Heart right ventricle (tissue), 16 donors: ENCODE measurements at places on chromosomes 11 and 22. TPM values are rescaled to one million over a fixed set of nuclear protein-coding genes. Genes with fewer than 3 reads are reported as not detected.

The RAB39A gene
- total RNA-seq = 0.15 TPM

The NRGN gene
- total RNA-seq = 4.6 TPM

The CLTCL1 gene
- total RNA-seq = 9.1 TPM

The PHF21B gene
- 0.49 TPM for total RNA-seq

GRCh38 chr11:75389925-75390324 lies 9.4 kb upstream of the RPS3 start:
- DNase-seq = no peak
- no peak overlapping the region for H3K4me3 ChIP-seq
- no peaks in the 10 kb centered on the region for H3K27me3 ChIP-seq
- H3K36me3 ChIP-seq = no peaks in the 10 kb centered on the region
- H3K4me1 ChIP-seq = peaks cover 7% of the 10 kb centered on the region
- no peak overlapping the region for H3K27ac ChIP-seq

GRCh38 chr11:92611157-92611556 lies 358.3 kb upstream of the MTNR1B start:
- no peak overlapping the region for H3K4me3 ChIP-seq
- H3K27me3 ChIP-seq = no peaks in the 10 kb centered on the region
- DNase-seq = no peak
- H3K36me3 ChIP-seq = no peaks in the 10 kb centered on the region

DNA sequence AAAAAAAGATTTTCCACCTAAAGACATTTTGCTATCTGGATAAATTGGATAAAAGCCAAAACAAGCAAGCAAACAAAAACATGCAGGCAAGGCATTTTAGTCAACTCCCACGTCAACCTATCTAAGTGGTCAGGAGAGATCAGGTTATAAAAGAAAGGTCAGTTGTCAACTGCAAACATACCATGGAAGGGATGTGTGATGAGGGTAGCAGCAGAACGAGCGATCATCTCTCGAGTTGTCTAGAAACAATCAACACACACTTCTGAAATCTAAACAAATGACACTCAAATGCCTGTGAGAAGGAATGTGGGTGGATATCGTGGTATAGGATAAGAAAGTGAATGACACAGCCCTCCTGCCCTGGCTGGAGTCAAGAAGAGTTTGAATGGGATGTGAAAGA lies 10.9 kb downstream of the MTCH2 start:
- H3K36me3 ChIP-seq = peaks cover 100% of the 10 kb centered on the region
- H3K27ac ChIP-seq = no peak overlapping the region
- H3K4me3 ChIP-seq = no peak overlapping the region

DNA sequence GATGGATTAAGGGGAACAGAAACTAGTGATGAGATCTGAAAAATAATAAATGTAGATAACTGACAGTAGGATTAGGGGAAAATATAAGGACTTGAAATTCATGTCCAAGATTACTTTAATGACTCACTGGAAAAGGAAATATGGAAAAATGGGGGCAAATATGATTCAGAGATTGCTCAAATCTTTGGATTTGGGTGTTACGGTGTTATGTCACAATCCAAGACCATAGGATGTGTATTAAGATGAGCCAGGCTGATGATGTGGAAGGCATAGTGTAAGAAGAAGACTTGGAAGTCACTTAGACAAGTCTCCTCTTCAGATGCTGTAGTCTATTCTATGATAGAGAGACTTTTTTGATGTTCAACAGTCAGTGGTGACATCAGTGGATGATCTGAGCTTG lies 323.7 kb downstream of the LUZP2 start:
- H3K27ac ChIP-seq = no peak overlapping the region
- H3K36me3 ChIP-seq = no peaks in the 10 kb centered on the region
- no peak overlapping the region for H3K4me3 ChIP-seq
- H3K4me1 ChIP-seq = no peaks in the 10 kb centered on the region
- DNase-seq = no peak

- H3K4me3 ChIP-seq = no peak overlapping the region
- H3K4me1 ChIP-seq = peaks cover 87% of the 10 kb centered on the region
Measured at GRCh38 chr11:124892750-124893454, 4.8 kb downstream of the ROBO4 start.

DNA sequence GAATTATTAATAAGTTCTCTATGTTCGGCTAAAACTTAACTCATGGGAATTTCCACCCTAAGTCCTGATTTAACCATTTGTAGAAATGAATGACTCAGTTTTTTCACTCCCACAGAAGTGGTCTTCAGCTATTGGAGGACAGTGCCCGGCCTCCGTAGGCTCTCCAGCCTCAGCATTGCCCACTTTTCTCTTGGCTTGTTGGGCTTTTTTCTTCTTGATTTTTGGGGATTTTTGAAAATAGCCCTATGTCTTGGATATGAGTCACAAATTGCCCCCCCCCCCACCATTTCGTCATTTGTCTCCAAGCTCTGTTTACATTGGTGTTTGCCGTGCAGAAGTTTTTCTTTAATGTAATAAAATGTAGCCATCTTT lies 66.7 kb downstream of the PACS1 start:
- no peak overlapping the region for H3K27ac ChIP-seq
- H3K4me1 ChIP-seq = peaks cover 29% of the 10 kb centered on the region
- peaks cover 3% of the 10 kb centered on the region for H3K36me3 ChIP-seq

DNA sequence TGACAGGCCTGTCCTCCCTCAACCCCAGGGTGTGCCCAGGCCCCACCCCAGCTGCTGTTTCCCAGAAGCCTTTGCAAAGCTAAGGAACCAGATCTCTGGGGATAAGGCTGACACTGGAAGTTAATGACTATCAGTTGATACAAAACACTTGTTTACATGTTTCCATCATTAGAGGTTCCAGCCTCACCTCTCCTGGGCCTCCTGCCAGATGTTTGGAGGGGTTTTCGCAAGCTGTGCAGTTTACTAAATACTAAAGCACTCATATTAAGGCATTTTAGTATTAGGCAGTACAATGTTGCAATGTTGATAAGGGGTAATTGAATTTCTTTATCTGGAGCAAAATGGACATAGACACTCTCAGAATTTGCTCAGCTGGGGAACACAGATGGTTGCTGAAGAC lies 218.7 kb downstream of the INSC start:
- no peak overlapping the region for H3K27ac ChIP-seq
- H3K27me3 ChIP-seq = no peaks in the 10 kb centered on the region
- H3K36me3 ChIP-seq = no peaks in the 10 kb centered on the region
- no peak for DNase-seq

- no peak overlapping the region for H3K4me3 ChIP-seq
- DNase-seq = no peak
- no peaks in the 10 kb centered on the region for H3K27me3 ChIP-seq
- H3K36me3 ChIP-seq = no peaks in the 10 kb centered on the region
- no peaks in the 10 kb centered on the region for H3K4me1 ChIP-seq
- peak overlapping the region; percentile 46 for H3K27ac ChIP-seq
Measured at GRCh38 chr11:27392278-27393114, 29.5 kb upstream of the CCDC34 start.

GRCh38 chr22:22703203-22703570 lies 58.8 kb downstream of the GGTLC2 start:
- H3K4me3 ChIP-seq = no peak overlapping the region
- DNase-seq = no peak
- H3K27ac ChIP-seq = no peak overlapping the region
- H3K36me3 ChIP-seq = no peaks in the 10 kb centered on the region
- H3K27me3 ChIP-seq = no peaks in the 10 kb centered on the region

- no peaks in the 10 kb centered on the region for H3K36me3 ChIP-seq
- DNase-seq = no peak
Measured at GRCh38 chr22:48868554-48868953, 959.1 kb downstream of the BRD1 start.

DNA sequence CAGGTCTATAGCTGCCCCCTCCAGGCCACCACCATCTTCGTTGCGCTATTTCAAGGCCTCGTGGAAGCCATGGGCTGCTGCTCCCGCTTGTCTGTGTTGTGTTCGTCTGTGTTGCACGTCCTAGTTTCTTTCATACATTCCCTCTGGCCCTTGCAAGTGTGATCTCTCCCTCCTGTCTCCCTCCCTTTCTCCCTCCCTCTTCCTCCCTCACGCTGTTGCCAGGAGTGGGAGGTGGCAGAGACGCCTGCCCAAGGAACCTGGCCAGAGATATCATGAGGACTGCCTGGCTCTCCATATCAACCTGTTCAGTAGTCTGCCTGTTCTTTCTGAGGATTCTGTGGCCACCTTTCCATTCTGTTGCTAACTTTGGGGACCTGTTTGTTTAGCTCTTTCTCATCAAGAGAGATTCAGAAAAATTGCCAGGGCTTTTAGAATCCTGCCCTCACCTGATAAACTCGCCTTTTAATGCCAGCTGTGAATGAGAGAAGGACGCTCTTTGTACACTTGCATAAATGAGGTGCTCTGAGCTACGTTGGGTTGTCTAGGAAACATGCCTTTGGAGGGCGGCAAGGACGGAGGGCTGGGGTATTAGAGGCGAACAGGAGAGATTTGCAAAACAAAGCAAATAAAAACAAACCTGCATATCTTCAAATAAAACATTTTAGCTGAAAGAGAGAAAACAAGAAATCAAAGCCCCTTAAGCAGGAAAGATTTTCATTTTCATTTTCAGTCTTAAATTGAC lies 185.2 kb downstream of the TBC1D22A start:
- H3K4me1 ChIP-seq = peaks cover 7% of the 10 kb centered on the region
- H3K27me3 ChIP-seq = no peaks in the 10 kb centered on the region
- no peak for DNase-seq
- H3K36me3 ChIP-seq = no peaks in the 10 kb centered on the region
- H3K4me3 ChIP-seq = no peak overlapping the region

GRCh38 chr11:73085189-73085875 lies 56.8 kb downstream of the FCHSD2 start:
- H3K27ac ChIP-seq = no peak overlapping the region
- H3K36me3 ChIP-seq = no peaks in the 10 kb centered on the region
- H3K27me3 ChIP-seq = no peaks in the 10 kb centered on the region
- H3K4me3 ChIP-seq = no peak overlapping the region
- DNase-seq = peak; percentile 17

- H3K4me3 ChIP-seq = no peak overlapping the region
- no peaks in the 10 kb centered on the region for H3K4me1 ChIP-seq
- no peaks in the 10 kb centered on the region for H3K36me3 ChIP-seq
- DNase-seq = peak; percentile 34
- no peaks in the 10 kb centered on the region for H3K27me3 ChIP-seq
Measured at GRCh38 chr11:59206635-59207034, 6.1 kb downstream of the MPEG1 start.

GRCh38 chr11:113317339-113317738 lies 3.0 kb downstream of the TTC12 start:
- peaks cover 3% of the 10 kb centered on the region for H3K4me1 ChIP-seq
- no peak overlapping the region for H3K27ac ChIP-seq
- DNase-seq = no peak
- H3K4me3 ChIP-seq = no peak overlapping the region

DNA sequence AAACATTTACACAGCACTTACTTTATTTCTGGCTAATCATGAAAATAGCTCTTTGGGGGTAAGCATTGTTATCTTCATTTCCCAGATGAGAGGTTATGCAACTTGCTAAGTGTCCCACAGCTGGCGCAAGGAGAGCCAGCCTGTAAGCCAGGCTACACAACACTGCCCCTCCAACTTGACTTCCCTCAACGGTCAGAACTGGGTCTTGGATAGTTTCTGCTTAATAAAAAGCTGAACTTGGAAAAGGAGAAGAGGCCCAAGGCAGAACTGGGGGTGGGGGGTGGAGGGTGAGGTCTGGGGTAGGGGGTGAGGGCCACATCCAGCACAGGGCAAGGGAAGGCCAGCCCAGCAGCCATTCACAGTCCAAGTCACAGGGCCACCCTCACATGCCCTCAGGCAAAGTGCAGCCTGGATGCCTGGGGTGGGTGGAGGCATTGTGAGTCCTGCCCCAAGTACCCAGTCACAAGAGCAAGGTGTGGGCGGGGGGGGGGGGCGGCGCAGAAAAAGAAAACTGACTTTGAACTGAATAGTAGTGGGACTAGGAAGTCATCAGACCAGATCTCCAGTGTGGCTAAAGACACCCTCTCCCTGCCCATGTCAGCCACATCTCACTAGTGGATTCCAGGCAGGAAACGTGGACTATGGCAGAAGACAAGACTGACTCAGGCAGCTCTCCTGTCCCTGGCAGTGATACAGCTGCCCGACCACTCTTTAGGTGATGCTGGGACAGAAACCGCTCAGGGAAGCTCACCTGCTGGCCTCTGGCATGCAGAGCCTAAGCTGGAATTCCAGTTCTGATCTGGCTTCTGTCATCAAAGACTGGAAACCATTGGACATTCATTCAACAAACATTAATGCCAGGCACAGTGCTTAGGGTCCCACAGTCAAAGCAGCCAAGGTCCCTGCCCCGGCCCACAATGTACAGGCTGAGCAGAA lies 52.4 kb downstream of the PACSIN2 start:
- H3K4me3 ChIP-seq = no peak overlapping the region
- peak overlapping the region; percentile 45 for H3K27ac ChIP-seq
- no peaks in the 10 kb centered on the region for H3K36me3 ChIP-seq
- no peaks in the 10 kb centered on the region for H3K27me3 ChIP-seq
- DNase-seq = no peak

GRCh38 chr22:43207386-43207785 lies 20.5 kb upstream of the TTLL12 start:
- no peak overlapping the region for H3K4me3 ChIP-seq
- H3K4me1 ChIP-seq = peaks cover 7% of the 10 kb centered on the region
- DNase-seq = no peak
- no peaks in the 10 kb centered on the region for H3K27me3 ChIP-seq
- H3K36me3 ChIP-seq = no peaks in the 10 kb centered on the region

- no peak overlapping the region for H3K27ac ChIP-seq
- H3K27me3 ChIP-seq = no peaks in the 10 kb centered on the region
- no peaks in the 10 kb centered on the region for H3K36me3 ChIP-seq
- no peak overlapping the region for H3K4me3 ChIP-seq
Measured at GRCh38 chr11:64118876-64119665, 46.8 kb downstream of the MACROD1 start.

DNA sequence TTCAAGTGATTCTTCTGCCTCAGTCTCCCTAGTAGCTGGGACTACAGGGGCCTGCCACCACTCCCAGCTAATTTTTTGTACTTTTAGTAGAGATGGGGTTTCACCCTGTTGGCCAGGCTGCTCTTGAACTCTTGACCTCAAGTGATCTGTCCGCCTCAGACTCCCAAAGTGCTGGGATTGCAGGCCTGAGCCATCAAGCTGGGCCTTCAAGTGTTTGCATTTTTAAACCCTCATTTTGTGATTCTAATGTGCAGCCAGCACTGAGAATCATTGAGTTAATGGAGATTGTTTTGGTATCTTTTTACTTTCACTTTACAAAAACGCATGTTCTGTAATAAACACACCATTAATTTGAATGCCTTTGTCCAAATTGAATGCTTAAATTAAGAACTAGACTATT lies 3.4 kb downstream of the TYR start:
- H3K4me3 ChIP-seq = no peak overlapping the region
- DNase-seq = no peak
- no peaks in the 10 kb centered on the region for H3K4me1 ChIP-seq
- H3K27ac ChIP-seq = no peak overlapping the region

DNA sequence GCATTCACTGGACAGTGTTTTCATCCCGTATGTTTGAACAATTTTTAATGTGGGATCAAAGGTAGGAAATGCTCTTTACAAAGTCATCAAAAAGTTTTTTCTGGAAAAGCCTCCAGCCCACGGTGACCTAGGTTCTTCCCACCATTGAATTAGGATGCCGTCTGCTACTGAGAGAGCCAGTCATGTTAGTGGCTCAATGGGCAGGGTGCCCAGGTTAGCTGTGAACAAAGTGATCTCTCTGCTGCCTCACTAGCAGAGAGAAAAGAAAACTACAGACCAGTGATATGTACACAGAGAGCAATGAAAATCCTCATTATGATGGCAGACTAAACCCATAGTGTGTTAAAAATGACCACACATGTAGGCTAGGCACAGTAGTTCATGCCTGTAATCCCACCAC lies 32.4 kb downstream of the KCNQ1 start:
- no peak overlapping the region for H3K27ac ChIP-seq
- H3K27me3 ChIP-seq = no peaks in the 10 kb centered on the region
- DNase-seq = no peak
- H3K4me3 ChIP-seq = no peak overlapping the region
- H3K36me3 ChIP-seq = no peaks in the 10 kb centered on the region

GRCh38 chr11:88651556-88651955 lies 314.0 kb upstream of the CTSC start:
- H3K27me3 ChIP-seq = no peaks in the 10 kb centered on the region
